ENCODE measurements at places on chromosomes 7 and 10.

GRCh38 chr7:153858355-153858754 is 193.8 kb upstream of the DPP6 start:
- no peak for DNase-seq

GRCh38 chr7:109224100-109224499 is 654.4 kb downstream of the DNAJB9 start:
- DNase-seq: no peak

DNA sequence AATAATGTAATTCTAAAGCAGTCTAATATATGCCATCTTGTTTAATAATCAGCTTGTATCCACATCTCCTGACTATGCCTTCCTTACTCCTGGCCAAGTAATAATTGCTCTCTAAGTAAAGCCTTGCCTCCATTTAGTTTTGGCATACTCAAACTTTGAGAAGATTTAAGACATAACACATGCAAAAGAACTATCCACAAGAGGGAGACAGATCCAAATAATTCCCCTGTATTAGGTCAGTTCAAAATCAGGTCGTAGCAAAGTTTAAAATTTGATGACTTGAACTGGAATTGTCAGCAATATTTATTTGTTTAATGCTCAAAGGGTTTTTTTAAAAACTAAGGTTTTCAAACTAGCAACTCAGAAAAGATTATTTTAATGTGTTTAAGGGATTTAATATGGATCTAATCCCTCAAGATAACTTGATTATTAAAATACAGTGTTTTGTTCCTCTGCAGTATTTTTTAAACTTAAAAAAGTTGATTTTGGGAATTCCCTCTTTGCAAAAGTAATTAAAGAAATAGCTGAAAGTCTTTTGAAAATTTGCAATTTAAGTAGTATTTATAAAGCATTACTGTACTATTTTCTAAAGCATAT is 95.3 kb downstream of the HDAC9 start:
- no peak for DNase-seq

DNA sequence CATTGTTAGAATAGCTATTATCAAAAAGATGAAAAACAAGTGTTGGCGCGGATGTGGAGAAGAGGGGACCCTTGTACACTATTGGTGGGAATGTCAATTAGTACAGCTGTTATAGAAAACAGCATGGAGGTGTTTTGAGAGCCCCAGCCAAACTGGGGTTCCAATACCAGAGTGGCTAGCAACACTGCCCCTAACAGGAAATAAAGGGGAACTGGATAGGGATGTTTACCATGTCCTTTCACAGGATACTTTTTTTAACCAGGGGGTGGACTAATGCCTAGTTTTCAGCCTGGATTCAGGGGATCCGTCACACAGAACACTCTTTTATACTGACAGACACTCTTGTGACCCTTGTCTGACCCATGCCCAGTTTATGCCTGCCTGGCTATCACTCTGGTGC is 6.9 kb upstream of the GSTK1 start:
- no peak for DNase-seq

GRCh38 chr7:118148930-118149329 is 35.0 kb upstream of the LSM8 start:
- DNase-seq: no peak

Data from SHP77 treated with DMSO at 0.1 percent for 48 hours (cell line).